T-helper 17 cell (primary cell): ENCODE measurements at places on chromosomes 5 and 9.

GRCh38 chr5:176832162-176832561, 21.8 kb downstream of the UNC5A start:
- DNase-seq, result no peak

- no peak for DNase-seq
Measured at GRCh38 chr5:62742207-62742606, 163.6 kb downstream of the LRRC70 start.

DNA sequence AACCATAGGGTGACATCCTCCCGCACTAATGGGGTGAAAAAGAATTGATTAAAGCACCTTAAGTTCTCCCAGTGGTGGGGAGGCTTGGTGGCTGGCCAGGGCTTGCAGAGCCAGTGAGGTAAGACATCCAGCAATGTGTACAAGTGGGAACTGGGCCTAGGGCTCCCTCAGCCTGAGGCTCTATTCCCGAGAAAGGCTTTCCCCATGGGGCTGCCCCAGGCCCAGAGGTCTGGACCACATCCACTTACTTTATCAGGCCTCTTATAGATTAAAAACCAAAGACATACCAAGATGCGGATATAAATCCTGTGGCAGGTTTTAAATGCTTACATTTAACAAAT, 35.3 kb downstream of the C5orf15 start:
- no peak for DNase-seq

- no peak for DNase-seq
Measured at GRCh38 chr5:93117751-93118531, 463.1 kb downstream of the NR2F1-AS1 start.

- DNase-seq, result no peak
Measured at GRCh38 chr5:171689853-171690417, 95.7 kb upstream of the SMIM23 start.
